CD14-positive monocyte (primary cell): ENCODE measurements at places on chromosomes 12 and 14.

- DNase-seq, result no peak
Observed at GRCh38 chr12:94636462-94637085, 13.8 kb downstream of the TMCC3 start.

DNA sequence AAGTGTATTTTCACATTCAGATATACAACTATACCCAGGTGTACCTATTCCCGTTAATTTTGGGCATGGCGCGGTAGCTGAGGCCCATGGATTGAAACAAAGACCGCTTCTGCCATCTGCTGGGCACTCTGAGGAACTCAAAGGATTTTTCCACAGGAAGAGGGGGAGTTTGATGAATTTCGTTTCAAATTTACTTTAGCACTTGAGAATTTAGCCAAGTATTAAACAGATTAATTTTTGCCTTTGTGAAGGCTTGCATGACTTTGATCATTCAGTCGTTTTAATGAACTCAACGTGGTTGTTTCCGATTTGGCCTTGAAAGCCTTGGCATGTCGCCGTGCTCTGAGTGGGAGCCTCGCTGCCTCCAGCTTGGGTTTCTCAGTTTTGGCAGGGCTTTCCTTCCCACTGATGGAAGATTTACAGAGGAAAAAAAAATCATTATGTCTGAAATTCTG, 153.2 kb upstream of the DDHD1 start:
- DNase-seq, result peak; percentile 26

DNA sequence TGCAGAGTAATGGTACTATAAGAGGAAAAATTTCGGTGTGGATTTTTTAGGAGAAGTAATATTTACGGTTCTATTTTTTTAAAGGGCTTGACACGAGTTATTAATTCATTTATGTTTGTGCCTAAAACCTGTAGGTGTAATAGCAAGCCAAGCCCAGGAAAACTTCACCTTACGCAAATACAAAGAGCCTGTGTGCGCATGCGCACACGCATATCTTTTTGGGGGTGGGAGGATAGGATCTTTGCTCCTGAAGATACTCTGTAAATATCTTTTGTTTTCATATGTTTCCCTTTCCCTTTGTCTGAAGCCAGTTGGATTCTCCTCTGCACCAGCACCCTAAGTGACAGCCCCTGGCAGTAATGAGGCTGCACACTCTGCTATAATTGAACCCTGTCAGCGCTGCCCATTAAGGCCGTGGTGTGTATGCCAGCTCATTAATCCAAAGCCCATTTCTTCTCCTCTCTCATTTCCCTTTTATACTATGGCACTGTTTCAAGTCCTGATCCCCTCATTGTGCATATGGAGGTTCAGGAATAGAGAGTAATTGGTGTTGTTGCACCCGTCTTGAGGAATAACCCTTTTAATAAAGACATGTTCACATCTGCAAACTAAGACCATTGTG, 327.2 kb upstream of the E2F7 start:
- DNase-seq, result no peak

GRCh38 chr12:12999271-12999958, 650 bp downstream of the HEBP1 start:
- no peak for DNase-seq

DNA sequence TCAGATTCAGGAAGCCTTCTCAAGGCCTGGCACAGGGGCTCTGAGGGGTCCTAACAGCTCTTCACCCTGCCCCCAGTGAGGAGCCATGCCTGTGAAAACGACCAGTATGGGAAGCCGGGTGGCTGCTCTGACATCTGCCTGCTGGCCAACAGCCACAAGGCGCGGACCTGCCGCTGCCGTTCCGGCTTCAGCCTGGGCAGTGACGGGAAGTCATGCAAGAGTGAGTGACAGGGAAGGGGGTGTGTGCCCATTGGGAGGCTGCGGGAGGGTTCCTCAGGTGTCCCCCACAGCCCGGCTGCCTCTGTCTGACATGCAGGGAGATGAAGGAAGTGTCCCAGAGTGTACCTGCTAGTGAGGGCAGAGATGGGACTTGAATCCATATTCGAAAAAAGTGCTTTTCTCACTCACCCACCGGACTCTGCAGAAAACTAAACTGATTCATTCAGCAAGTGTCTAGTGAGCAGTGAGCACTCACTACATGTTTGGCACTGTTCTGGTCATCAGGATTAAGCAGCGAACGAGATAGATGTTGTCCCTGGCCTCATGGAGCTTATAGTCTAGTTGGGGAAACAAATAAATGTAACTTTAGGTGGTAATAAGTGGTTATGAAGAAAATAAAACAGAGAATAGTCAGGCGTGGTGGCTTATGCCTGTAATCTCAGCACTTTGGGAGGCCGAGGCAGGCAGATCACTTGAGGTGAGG, 9.4 kb upstream of the LRP1-AS start:
- DNase-seq, result peak; percentile 44

- DNase-seq, result no peak
Observed at GRCh38 chr14:59131938-59132795, 56.3 kb upstream of the DAAM1 start.

DNA sequence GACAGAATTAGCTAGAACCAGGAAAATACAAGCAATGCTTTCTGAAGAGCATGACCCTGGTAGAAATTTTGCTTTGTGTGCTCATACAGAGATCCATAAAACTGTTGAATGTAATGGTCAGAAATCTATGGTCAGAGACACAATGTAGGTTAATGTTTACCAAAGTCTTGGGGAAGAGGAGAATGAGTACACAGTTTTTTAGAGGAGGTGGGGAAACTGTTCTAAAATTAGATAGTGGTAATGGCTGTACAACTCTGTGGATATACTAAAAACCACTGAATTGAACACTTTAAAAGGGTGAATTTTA, 109.5 kb upstream of the ARHGAP5 start:
- DNase-seq, result no peak

- DNase-seq, result no peak
Observed at GRCh38 chr12:22919883-22920282, 294.9 kb downstream of the ETNK1 start.

DNA sequence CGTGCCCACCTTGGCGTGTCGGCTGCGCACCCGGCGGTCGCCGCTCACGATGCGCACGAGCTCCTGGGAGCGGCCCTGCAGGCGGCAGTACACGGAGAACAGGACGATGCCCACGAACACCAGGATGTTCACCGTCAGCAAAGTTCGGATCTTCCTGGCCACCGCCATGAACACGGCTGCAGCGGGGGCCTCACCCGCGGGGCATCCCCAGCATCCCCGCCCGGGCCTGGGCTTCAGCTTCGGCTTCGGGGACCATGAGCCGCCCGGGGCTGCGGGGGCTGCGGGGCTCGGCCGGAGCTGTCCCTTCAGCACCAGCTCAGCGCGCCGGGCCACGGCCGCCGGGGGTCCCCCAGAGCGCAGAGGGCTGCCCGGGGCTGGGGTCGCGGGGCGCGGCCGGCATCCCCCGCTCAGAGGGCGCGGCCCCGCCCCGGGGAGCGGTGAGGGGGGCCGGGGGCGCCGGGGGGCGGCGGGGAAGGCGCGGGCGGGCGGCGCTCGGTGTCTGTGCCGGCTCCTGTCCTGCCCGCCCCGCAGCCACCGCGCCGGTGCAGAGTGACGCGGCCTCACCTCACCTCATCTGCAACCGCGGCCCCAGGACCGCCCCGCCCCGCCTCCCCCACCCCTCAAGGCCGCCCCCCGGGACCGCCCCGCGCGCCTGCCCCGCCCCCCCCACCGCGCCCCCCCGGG, at the start of gene GALNT9:
Gene GALNT9 (minus strand): TSS at position 554 of the 684 bp plus-strand sequence. CDS start 386 bp downstream, at position 168.
- no peak for DNase-seq

GRCh38 chr12:54028314-54029201, at the start of gene HOXC6:
HOXC6 (plus strand) TSS chr12:54028440; CDS start chr12:54028522, 82 bp downstream.
- DNase-seq, result no peak

- no peak for DNase-seq
Observed at GRCh38 chr14:59116984-59117415, 71.5 kb upstream of the DAAM1 start.

- no peak for DNase-seq
Observed at GRCh38 chr12:22069851-22070250, 23.8 kb downstream of the CMAS start.

GRCh38 chr12:113359133-113359938, 949 bp downstream of the PLBD2 start:
- peak; percentile 28 for DNase-seq

GRCh38 chr14:72387726-72388125, 455.5 kb downstream of the RGS6 start:
- DNase-seq, result no peak

DNA sequence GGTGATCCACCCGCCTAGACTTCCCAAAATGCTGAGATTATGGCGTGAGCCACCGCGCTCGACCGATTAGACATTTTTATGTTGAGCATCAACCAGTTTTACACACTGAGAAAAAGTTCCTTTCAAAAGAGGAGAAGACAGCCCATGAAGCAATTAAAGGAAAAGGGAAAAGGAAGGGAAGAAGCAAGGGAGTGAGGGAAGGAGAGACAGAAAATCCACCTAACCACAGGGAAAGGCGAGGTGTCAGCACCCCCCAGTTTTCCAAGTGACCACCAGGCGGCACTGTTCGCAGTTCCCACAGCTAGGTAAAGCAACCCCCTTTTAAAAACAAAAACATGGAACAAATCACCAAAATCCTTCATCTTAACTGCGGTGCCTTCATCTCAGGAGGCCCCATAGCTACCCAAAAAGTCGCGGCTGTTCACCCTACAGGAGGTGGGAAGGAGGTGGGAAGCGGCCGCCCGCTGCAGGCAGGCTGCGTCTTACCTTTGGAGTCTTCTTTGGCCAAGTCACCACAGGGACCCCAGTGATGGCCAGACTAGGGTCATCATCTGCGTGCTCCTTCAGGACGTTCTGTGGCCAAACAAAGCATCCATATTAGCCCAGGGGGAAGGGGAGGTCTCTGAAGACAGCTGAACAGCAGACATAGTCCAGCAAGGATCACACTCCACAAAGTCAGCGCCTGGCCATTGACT, 86.6 kb downstream of the KDM2B start:
- peak; percentile 30 for DNase-seq

- peak; percentile 65 for DNase-seq
Observed at GRCh38 chr12:101430456-101430855, 22.9 kb upstream of the ARL1 start.

GRCh38 chr12:70149665-70150064, 93.6 kb upstream of the CNOT2 start:
- DNase-seq, result no peak

GRCh38 chr12:126708492-126708896, 1558.5 kb upstream of the TMEM132C start:
- DNase-seq, result no peak

DNA sequence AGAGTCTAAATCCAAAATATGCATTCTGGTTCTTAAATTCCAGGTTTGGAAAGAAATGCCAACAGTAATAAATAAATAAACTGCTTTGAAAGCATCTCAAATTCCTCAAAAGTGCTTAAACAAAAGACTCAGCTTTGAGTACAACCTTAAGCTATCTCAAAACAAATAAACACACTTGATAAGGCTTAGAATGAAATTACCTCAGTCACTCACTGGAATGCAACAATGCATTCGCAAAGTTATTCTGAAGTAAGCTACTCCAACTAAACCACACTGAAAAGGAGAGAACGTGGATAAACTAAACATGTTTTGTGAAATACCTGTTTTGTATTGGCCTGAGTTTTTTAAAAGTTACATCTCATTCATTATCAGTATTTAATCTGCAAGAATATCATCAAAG, 1.2 kb downstream of the SPTSSA start:
- no peak for DNase-seq

DNA sequence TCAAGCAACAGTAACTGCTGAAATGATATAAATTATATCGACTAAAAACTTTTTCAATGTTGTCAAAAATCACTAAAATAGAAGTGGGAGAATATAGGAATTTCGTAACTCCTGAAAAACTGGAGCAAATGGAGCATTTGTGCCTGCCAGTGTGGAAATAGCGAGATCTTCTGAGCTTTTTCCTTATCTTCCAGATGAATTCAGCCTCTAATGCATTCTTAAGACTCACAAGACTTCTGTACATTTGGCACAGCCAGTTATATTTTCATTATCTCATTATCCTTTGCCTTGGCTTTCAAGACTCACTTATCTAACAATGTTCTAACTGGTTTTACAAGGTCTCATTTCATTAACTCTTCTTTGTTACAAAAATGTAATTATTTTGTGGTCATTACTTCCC, 252.4 kb downstream of the GXYLT1 start:
- no peak for DNase-seq

- no peak for DNase-seq
Observed at GRCh38 chr12:3009780-3010179, 50.6 kb downstream of the TEAD4 start.

- DNase-seq, result peak; percentile 19
Observed at GRCh38 chr12:69467366-69467765, 2.8 kb upstream of the FRS2 start.

DNA sequence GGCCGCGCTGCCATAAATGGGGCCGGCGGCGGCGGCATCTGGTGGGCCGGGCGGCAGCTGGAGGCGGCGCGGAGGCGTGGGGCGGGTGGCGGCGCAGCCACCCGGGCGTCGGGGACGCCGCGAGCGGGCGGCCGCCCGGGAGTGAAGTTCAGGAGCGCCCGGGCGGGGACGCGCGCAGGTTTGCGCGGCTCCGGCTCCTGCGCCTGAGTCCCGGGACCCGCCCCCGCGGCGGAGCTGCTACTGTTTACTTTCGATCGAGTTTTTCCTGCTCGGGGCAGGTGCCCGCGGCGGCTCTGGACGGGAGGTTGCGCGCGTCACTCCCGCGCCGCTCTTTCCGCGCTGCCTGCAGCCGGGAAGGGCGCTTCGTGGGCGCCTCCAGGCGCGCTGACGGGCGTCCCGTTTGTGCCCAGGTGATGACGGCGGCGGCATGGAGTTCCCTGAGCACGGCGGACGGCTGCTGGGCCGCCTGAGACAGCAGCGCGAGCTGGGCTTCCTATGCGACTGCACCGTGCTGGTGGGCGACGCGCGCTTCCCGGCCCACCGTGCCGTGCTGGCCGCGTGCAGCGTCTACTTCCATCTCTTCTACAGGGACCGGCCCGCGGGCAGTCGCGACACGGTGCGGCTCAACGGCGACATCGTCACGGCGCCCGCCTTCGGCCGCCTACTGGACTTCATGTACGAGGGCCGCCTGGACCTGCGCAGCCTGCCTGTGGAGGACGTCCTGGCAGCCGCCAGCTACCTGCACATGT, at the start of gene ZBTB42:
Gene ZBTB42 (plus strand): TSS at position 331 of the 749 bp plus-strand sequence. CDS start 97 bp downstream, at position 428.
- DNase-seq, result peak; percentile 25

DNA sequence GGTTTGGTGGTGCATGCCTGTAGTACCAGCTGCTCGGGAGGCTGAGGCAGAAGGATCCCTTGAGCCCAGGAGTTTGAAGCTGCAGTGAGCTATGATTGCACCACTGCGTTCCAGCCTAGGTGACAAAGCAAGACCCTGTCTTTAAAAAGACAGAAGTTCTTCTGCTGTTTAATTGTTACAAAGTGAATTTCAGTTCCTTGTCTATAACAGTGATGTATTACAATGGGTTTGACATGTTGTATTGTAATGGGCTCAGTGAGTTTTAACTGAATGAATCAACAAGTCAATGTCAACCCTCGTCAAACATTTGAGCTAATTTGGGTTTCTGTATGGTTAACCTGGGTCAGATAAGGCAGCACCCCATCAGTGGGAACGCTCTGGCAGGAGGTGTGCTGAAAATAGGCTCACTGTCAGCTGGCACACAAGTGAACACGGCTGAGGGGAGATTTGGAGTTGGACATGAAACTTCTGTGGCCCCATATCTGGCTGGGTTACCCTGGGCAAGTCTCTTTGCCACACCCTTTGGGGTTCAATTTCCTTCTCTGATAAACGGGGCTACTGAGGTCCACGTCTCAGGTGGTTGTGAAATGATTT, 14.0 kb upstream of the TRPV4 start:
- DNase-seq, result peak; percentile 71

GRCh38 chr12:27344760-27345159, 12.1 kb downstream of the BMAL2 start:
- DNase-seq, result no peak
